ENCODE measurements at places on chromosomes 12 and 14. TPM values are rescaled to one million over a fixed set of nuclear protein-coding genes. Genes with fewer than 3 reads are reported as not detected.

The KRT6C gene
- not detected for total RNA-seq

DNA sequence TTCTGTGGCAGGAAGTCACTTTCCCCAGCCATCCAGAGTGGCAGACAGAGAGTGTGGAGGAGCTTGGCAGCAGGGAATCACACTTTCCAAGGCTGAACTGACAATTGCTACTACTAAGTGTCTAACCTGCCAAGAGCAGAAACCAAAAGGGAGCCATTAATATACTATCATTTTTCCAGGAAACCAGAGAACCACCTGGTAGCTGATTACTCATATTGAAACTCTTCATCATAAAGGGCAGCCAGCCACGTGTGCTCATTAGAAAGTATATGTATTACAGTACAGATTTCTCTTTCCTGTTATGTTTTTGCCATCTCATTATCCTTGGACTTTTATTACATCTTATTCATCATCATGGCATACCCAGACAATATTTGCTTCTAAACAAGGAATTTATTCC, 374.9 kb downstream of the GXYLT1 start:
- H3K4me3 ChIP-seq: no peak overlapping the region
- no peak for DNase-seq
- H3K36me3 ChIP-seq: no peaks in the 10 kb centered on the region
- no peaks in the 10 kb centered on the region for H3K4me1 ChIP-seq

DNA sequence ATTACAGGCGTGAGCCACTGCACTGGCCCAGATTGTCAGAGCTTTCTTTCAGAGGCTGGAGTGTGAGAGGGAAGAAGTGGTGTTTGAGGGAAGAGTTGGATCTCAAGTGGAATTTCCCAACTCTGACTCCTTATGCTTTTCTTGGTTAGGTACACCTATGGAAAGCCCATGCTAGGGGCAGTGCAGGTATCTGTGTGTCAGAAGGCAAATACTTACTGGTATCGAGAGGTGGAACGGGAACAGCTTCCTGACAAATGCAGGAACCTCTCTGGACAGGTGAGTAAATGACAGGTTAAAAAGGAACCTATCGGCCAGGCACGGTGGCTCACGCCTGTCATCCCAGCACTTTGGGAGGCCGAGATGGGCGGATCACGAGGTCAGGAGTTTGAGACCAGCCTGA, 14.9 kb downstream of the A2ML1 start:
- H3K4me3 ChIP-seq: no peak overlapping the region
- H3K4me1 ChIP-seq: no peaks in the 10 kb centered on the region
- H3K36me3 ChIP-seq: no peaks in the 10 kb centered on the region
- H3K27ac ChIP-seq: no peak overlapping the region

DNA sequence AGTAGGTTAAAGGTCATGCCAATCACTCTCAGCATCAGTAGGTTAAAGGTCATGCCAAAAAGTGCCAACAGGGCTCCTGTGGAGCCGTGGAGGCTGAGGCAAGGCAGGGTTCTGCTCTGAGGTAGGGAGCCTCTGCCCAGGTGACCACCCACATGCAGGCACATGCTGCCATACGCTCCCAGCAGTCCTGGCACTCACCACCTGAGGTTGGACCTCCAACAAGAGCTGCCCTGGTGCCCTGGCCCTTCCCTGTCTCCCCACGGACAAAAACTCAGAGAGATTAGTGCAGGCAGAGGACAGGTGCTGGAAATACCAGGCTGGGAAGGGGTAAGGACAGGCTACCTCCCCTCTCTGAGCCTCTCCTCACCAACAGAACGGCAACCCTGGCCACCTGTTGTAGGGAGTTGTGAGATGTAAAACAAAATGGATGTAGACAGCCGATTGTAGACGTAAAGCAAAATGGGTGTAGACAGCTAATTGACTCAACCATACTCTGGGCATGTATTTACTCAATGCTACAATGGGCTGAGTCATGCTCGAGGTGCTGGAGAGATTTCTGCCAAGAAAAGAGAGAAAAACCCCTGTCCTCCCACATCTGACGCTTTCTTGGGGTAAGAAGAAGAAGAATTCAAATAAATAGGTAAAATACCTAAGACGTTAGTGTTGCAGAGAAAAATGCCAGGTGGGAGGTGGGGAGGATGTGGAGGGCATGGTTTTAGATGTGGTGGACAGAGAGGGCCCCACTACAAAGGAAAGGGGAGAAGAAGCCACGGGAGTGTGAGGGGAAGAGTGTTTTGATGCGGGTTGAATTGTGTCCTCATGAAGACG, 32.4 kb downstream of the LTBP2 start:
- peaks cover 12% of the 10 kb centered on the region for H3K36me3 ChIP-seq
- peaks cover 51% of the 10 kb centered on the region for H3K4me1 ChIP-seq
- no peaks in the 10 kb centered on the region for H3K27me3 ChIP-seq

DNA sequence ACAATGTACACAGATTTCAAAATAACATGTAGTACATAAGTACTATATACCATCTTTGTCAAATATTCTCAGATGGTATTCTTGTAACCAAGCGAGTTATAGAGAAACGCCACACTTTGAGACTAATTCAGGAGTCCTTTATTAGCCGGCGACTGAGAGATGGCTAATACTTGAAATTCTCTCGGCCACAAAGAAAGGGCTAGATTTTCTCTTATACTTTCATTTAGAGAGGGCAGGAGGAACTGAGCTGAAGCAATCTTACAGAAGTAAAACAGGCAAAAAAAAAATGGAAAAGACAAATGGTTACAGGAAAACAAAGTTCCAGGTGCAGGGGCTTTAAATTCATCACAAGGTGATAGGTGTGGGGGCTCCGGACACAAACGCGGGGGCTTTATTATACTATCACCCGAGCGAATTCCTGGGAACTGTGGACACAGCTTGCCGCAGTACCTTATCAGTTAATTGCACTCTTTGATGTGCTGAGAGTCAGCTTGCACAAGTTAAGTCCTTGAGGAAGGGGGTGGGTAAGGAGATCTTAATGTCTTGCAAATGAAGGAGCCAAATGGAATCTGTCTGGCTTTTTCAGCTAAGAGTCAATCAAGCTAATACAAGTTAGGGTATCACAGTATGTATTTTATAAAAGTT, 382.3 kb downstream of the KCNH5 start:
- no peak overlapping the region for H3K27ac ChIP-seq
- H3K4me3 ChIP-seq: peak overlapping the region; percentile 5
- no peaks in the 10 kb centered on the region for H3K36me3 ChIP-seq
- H3K4me1 ChIP-seq: no peaks in the 10 kb centered on the region
